ENCODE measurements at places on chromosomes 13 and 19.
A peak's percentile ranks its signal among the peaks of the same experiment; 100 is the strongest.

- peak; percentile 33 for DNase-seq
Measured at GRCh38 chr13:44004878-44005277, 125.2 kb downstream of the LACC1 start.

- peak; percentile 66 for DNase-seq
Measured at GRCh38 chr13:44837250-44837649, 152.0 kb downstream of the NUFIP1 start.

GRCh38 chr19:27679905-27680304 lies 1533.0 kb downstream of the UQCRFS1 start:
- no peak for DNase-seq

GRCh38 chr19:46021531-46022041 lies 1.3 kb downstream of the PGLYRP1 start:
- DNase-seq = no peak

GRCh38 chr19:7784856-7785255 lies 21.8 kb downstream of the CLEC4M start:
- DNase-seq = no peak

DNA sequence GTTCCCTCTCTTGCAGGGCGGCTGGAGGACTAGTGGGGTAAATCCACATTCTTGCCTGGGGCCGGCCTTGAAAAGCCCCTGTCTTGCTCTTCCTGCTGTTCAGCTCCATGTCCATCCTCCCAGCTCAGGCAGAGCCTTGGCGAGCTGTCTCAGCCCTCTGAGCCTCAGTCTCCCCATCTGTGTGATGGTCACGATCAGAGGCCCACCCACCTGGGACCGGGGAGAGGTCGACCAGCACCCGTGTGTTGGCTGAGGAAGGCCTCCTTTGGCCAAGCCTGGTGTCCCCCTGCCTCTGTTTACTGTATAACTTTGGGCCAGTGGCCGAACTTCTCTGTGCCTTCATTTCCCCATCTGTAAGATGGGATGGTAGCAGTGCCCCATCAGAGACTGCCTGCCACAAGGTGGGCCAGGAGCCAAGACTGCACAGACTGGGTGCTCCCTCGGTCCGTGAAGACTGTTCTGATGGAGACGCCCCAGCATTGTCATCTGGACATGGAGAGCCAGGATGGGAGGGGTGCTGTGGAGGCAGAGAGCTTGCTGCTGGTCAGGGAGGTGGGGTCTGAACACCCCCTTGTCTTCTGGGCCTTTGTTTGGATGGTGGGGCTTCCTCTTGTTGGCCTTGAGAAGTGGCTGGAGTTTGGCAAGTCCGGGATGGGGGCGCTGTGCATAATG lies 18.5 kb downstream of the KLHL26 start:
- no peak for DNase-seq

- no peak for DNase-seq
Measured at GRCh38 chr19:11697284-11697855, 41.4 kb downstream of the ZNF823 start.

DNA sequence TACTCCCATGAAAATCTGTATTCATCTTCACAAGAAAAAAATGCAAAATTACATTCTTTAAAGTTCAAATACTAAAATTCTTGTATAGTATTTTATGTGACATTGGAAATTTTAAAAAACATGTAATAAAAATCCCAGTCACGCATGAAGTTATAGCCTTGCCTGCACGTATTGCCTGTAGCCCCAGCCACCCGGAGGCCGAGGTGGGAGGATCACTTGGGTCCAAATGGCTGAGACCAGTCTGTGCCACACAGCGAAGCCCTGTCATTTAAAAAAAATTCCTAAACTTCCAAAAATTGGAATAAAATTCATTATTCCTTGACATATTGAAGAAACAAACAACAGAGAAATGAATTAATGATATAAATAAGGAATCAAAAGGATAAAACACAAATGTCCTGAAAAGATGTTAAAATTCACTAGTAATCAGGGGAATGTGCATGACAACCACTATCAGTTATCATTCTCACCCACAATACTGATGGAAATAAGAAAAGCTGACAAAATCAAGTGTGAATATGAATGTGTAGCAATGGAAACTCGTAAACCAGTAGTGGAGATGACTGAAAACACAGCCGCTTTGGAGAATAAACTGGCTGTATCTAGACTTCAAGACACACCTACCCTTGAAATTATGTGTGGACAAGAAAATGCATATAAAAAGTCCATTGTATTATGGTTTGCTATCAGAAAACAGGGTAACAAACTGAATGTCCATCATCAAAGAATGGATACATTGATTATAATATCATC lies 7.5 kb downstream of the CARD8 start:
- no peak for DNase-seq

GRCh38 chr13:87128491-87128890 lies 542.7 kb upstream of the SLITRK5 start:
- DNase-seq = no peak

DNA sequence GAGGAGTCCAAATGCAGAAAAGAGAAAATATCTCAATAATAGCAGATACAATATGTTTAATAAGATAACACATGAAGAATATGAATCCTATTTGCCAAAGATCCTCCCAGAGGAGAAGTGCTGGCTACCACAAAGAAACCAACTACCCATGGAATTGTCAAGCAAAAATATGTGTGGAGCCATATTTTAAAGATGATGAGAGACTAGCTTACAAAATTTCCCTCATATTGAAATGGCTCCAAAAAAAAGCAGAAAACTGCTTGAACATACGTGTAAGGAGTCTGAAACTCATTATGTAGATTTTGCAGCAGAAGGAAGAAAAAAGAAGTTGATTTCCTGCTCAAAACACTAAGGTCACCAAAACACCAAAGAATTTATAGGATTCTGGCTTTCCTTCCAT lies 94.2 kb downstream of the USP12 start:
- DNase-seq = no peak

DNA sequence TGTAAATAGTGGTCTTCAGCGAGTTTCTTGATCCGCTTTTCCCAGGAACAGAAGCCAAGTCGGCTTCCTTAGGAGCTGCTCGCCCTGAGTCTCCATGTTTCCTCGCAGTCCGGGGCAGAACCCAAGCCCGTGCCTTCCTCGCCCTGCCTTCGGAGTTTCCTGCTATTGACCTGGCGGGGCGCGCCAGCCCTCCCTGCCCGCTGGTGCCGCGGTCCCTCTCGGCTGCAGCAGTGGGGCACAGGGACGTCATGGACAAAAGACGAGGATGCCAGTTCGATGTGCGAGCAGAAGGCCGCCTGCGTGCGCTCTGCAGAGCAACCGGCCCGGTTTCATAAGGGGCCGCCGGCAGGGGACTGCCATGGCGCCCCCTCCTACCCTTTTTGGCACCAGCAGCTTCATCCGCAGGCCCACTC lies 156.6 kb downstream of the TM9SF2 start:
- no peak for DNase-seq

DNA sequence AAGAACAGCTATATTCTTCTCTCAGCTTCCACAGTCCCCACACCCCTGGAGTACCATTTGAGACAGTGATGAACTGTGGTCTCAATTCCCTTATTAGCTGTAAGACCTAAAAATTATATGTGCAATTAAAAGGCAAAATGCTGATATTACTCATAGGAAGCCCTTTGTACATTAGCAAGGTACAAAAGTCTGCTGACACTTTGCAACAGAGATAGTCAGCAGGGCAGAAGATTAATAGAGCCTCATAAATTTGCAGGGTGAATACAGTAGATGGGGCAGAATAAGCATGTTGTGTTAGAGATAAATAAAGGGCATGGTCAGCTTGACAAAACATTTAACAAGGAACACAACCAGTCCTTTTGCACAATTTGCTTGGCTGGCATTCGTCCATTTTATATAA lies 210.0 kb upstream of the OBI1 start:
- DNase-seq = no peak

- no peak for DNase-seq
Measured at GRCh38 chr13:103803349-103803748, 737.1 kb upstream of the SLC10A2 start.

DNA sequence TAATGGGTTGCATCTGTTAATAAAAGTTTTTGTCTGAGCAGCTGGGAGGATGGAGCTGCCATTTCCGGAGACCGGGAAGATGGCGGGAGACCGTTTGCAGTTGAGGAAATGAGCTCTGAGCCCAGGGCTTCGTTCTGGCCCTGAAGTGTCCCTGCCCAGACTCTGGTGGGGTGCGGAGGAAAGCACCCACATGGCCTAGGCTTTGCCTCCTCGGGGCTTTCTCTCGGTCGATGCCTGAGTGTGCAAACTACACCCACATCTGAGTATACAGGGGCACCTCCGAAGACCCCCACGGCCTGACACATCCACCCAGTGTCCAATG lies 15.6 kb upstream of the NANOS3 start:
- no peak for DNase-seq

- DNase-seq = peak; percentile 33
Measured at GRCh38 chr19:38032951-38033350, 125.9 kb downstream of the SIPA1L3 start.

DNA sequence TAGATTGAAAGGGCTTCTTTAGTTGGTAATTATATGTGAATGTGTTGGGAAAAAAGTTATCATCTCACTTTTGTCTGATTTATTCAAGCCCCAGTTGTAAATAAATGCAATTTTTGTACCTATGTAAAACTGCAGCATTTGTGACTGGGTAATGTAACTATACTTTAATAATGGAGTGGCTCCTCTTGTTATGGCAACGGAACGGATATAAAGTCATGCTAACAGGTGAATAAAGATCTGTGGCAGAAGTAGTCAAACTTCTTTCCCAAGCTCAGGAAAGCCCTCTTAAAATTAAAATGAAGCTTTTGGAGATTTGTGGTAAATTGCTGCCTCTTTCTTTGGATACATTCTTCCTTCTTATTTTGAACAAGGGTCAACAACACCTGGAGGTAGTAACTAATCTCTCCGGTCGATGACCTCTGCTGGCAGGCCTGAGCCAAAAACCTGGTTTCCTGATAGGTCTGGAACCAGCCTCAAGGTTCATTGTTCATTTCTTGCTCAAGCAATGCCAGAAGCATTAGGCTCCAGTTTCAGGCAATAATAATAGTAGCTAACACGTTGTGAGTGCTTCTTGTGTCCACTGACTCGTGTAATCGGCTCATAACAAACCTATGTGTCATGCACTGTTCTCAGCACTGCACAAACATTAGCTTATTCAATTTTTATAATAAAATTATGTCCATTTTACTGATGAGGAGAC lies 313.4 kb upstream of the DACH1 start:
- DNase-seq = no peak

GRCh38 chr19:48970923-48971395 lies 5.8 kb downstream of the FTL start:
- peak; percentile 69 for DNase-seq

- peak; percentile 8 for DNase-seq
Measured at GRCh38 chr19:15629003-15629880, 11.5 kb upstream of the CYP4F3 start.

GRCh38 chr13:81551036-81551435 lies 1210.1 kb upstream of the SPRY2 start:
- DNase-seq = no peak

- DNase-seq = peak; percentile 1
Measured at GRCh38 chr13:72221276-72221962, 354.4 kb upstream of the DACH1 start.

DNA sequence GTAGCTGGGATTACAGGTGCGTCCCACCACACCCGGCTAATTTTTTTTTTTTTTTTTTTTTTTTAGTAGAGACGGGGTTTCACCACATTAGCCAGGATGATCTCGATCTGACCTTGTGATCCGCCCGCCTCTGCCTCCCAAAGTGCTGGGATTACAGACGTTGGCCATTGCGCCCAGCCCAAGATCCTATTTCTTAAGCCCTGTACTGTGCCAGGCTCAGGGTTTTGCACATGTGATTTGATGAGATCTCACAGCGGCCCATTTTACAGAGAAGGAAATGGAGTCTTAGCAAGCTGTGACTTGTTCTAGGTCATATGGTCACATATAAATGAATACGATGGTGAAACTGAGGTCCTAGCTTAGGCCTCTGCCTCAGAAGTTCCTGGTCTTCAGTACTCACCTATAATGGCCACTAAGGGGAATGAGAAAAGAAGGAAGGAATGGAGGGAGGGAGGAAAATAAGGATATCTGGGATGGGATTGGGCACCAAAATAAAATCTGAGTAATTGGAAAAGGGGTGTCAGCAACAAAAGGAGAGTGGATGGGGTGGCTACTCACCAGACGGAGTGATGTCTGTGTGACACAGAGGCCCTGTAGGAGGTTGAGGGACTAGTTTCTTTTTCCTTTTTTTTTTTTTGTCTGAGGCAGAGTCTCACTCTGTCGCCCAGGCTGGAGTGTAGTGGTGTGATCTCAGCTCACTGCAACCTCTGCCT lies 1.3 kb downstream of the OSCAR start:
- no peak for DNase-seq

DNA sequence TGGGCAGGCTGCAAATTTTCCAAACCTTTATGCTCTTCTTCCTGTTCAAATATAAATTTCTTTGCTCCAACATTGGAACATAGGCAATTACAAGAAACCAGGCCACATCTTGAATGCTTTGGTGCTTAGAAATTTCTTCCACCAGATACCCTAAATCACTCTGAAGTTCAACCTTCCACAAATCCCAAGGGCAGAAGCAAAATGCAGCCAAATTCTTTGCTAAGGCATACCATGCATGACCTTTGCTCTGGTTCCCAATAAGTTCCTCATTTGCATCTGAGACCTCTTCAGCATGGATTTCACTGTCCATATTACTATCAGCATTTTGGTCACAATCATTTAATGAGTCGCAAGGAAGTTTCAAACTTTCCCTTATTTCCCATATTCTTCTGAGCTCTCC lies 130.9 kb downstream of the DIAPH3 start:
- DNase-seq = no peak

DNA sequence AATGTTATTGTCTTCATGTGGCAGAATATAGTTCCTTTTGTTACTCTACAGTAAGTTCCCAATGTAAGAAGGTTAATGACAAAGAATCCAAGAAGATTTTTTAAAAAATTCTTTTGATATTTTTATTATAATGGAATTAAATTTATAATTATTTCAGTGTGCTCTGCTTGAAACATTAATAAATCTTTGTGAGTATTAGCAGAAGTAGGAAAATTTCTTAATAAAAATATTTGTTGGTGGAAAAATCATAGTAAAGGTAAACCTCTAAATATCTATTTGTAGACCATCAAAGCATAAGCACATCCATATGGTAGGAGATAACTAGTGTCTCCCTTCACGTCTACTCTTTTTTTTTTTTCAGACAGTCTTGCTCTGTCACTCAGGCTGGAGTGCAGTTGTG lies 4.3 kb downstream of the CSNK1A1L start:
- DNase-seq = no peak
